ENCODE measurements at places on chromosomes 4 and X.

DNA sequence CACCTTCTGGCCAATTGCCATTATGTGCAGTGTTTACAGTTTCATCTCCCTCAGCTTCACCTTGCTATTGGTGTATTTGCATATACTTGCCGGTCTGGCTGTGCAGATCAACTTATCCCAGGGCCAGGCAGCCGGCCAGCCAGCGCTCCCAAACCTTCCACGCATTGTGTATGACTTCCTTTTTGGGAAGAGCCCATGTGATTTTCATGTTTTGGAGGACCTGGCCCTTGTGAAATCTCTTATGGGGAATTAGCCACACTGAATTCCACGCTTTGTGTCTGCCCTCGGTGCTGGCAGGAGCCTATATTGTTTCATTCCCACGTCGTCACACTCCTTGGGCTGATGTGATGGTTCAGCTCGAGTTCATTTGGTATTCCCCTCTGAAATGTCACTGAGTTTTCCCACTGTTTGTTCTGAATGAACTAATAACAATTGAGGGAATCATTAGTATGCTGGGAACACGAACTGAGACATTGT lies 6.0 kb upstream of the PDLIM3 start:
- no peak for DNase-seq

DNA sequence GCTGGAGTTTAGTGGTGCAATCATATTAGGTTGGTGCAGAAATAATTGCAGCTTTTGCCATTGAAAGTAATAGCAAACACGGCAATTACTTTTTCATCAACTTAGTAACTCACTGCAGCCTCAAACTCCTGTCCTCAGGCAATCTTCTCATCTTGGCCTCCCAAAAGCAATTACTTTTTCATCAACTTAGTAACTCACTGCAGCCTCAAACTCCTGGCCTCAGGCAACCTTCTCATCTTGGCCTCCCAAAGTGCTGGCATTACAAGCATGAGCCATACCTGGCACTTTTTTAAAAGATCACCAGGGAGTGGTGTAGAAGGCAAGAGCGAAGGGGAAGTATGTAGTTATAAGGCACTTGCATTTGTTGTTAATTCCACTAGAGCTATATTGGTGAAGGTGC lies 491.1 kb upstream of the ADGRL3 start:
- DNase-seq, result no peak

GRCh38 chr4:169492436-169493163 lies 119.8 kb downstream of the NEK1 start:
- DNase-seq, result no peak

- DNase-seq, result no peak
These were observed 1.4 kb upstream of the UFSP2 start for GRCh38 chr4:185426960-185427688.

Data from NCI-H187 treated with DMSO at 0.1 percent for 48 hours (cell line).